Left colon (tissue), 2 donors: ENCODE measurements at places on chromosomes 5 and 9. TPM values are rescaled to one million over a fixed set of nuclear protein-coding genes. Genes with fewer than 3 reads are reported as not detected.
A peak's percentile ranks its signal among the peaks of the same experiment; 100 is the strongest.

GABRB2 gene
- 1.3 TPM for total RNA-seq

DNA sequence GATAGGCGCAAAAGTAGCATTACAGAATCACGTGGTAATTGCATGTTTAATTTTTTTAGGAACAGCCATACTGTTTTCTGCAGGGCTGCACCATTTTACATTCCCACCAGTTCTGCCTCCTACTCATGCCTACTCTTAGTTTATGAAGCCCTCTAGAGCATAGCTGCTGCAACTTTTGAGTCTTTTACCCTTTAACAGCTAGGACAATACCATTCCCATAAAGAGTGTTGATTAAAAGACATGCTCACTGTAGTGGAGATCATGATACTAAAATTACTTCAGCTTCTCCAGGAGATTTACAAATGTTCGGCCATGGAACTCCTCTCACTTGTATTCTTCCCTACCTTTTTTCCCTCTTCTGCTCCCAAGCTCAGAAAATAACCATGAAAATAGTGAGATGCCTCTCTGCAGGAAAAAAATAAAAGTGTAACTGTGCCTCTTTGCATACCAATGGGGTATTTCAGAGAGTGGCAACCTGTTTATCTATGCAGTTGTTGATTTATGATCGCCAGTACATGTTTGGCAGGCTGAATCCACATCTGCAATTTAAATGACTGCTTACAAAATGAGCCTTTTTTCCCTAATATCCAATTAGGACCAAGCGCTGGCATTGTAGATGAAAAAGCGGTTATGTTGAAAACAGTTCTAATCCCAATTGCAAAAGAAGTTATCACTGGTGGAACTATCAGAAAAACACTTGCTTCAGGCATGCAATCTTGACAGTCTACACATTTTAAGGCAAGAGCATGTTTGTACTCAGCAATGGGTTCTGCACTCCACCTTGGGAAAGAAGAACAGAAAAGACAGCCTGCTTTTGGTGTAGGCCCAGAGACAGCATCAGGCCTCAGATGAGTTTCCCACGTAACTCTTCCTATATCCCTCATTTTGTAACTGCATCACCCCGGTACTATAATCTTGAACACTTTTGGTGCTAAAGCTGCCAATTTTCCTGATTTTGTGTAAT, 131.1 kb downstream of the ADAMTSL1 start:
- DNase-seq: no peak

DNA sequence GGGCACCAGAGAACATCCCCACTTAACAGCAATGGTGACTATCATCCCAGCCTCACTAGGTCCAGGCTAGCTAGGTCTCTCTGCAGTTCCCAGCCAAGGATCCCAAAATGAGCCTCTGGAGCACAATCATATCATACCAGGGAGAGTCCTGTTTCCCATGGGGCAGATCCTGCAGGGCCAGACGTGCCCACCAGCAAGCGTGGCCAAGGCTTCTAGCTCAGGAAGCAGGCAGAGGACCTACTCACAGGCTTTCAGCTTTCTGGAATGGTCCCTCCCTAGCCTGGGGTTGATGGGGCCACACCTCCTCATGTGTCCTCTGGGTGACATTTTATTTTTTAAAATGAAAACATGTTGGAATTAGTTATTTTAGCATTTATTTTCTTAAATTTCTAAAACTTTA, 45.7 kb upstream of the PITX1 start:
- DNase-seq: no peak

- DNase-seq: no peak
Observed at GRCh38 chr5:15124871-15125568, 253.4 kb upstream of the ANKH start.

DNA sequence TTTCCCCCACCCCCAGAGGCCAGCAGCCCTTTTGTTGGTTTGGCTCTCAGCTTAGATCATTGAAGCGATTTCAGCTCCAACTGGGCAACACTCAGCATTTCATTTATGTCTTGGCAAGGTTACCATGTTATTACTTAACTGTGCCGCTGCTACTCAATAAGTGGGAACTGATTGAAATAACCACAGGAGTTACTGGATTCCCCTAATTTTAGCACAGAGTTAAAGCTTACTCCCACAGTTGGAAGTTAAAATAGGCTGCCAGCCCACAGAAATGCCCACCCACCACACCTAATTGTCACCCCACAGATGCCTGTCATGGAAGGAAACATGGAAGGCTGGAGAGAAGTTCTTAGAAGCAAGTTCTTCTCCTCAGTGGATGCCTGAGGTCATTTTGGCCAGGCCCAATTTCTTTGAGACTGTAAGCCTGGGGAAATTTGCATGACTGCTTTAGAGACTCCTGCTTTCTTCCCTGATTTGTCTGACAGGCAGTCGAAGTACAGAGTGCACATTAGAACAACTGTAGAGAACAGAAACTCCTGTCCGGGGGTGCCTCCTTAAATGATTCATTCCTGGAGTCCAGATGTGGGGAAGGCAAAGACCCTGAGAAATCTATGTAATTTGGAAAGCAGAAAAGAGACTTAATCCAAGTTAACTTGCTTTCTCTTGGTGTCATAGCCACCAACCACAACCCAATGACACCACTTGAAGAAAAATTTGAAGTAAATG, 370.0 kb downstream of the ZSWIM6 start:
- no peak for DNase-seq

GRCh38 chr9:123807251-123807650, 122.7 kb downstream of the DENND1A start:
- no peak for DNase-seq

- DNase-seq: no peak
Observed at GRCh38 chr9:121694600-121694999, 43.2 kb downstream of the DAB2IP start.

SOWAHA gene
- total RNA-seq: 36.0 TPM

SLC23A1 gene
- 5.9 TPM for total RNA-seq

GRCh38 chr5:26572480-26572879, 465.9 kb downstream of the CDH9 start:
- no peak for DNase-seq

DNA sequence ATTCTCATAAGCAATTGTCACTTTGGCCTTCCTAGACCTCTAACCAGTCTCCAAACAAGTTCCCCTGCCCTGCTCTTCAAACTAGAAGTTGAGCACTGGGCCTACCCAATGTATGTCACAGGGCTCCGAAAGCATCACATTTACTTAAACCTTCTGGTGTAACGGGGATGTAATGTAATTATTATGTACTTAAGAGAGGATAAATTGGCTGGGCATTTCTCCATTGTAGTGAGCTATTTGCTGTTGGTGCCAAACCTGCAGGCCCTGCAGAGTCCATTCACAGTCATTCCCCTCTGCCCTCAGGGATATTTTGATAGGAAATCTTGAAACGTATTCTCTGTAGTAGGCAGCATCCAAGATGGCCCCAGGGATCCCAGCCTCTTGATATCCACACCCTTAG, 64.2 kb upstream of the GNE start:
- no peak for DNase-seq

SV2C gene
- 0.36 TPM for total RNA-seq

- no peak for DNase-seq
Observed at GRCh38 chr5:61423487-61424145, 91.6 kb downstream of the ZSWIM6 start.

RASGRF2 gene
- total RNA-seq: 1.2 TPM

CER1 gene
- not detected for total RNA-seq

GRCh38 chr9:104682642-104683041, 11.7 kb upstream of the OR13D1 start:
- no peak for DNase-seq

IFNA6 gene
- total RNA-seq: not detected

- DNase-seq: no peak
Observed at GRCh38 chr5:181217111-181217802, 5.8 kb upstream of the TRIM41 start.

TXNDC8 gene
- total RNA-seq: not detected

VCAN gene
- total RNA-seq: 15.5 TPM

- no peak for DNase-seq
Observed at GRCh38 chr5:67021521-67021920, 175.1 kb downstream of the CD180 start.

DNA sequence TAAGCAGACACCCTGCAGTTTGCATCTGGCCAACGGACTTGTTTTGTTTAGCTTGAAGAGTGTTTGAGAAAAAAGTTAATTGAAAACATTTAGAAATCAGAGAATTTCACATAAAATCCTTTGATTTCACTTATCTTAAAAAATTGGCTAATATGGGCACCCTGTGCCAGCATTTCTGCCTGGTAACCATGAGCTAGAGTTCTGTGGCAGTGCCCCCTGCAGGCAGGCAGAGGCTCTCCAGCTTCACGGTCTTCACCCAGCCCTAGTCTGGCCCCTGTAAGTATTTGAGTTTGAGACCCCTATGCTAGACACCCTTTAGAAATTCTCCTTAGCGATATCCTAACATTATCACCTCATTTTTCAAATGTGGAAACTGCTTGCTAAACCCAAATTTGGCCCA, 18.8 kb upstream of the FANCC start:
- no peak for DNase-seq

TCOF1 gene
- total RNA-seq: 21.7 TPM

DNA sequence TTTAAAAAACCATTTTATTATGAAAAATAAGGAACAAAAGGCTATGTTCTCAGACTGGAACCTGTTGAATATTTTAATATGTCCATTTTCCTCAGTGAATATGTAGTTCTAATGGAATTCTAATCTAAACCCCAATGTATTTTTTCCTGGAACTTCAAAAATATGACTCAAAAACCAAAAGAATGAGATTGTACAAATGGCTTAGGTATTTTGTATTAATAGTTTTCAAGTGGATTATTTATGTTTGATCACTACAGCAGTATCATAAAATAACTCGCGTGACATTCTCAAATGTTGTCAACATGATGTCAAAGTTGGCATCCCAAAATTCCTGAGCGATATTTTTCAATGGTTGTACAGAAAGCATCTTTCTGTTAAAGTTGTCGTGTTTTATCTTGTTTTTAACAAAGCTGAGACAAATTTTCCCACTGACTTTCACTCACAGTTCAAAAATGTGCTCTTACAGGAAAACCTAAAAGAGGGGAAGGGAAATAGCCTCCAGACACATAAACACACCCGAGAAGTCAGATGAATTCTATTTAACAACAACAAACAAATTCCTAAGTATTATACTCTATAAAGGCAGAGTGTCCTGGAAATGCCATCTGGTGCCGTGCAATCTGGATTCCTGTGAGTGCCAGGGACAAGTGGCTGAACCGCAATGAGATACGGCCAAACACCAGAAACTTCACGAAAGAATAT, 68.1 kb upstream of the TAS2R1 start:
- DNase-seq: no peak

PCDHB7 gene
- 0.34 TPM for total RNA-seq

GRCh38 chr9:69157751-69158466, 16.2 kb upstream of the TJP2 start:
- peak; percentile 18 for DNase-seq

SH3RF2 gene
- total RNA-seq: 62.9 TPM

GRCh38 chr5:14141764-14142163, 1.4 kb upstream of the TRIO start:
- no peak for DNase-seq

- no peak for DNase-seq
Observed at GRCh38 chr9:100058699-100059579, 39.9 kb downstream of the ERP44 start.
